ENCODE measurements at places on chromosomes 2 and 18.

GRCh38 chr2:25669520-25669919, 3.9 kb downstream of the DTNB start:
- DNase-seq = no peak

GRCh38 chr2:58686776-58687175, 445.7 kb upstream of the FANCL start:
- DNase-seq = no peak

DNA sequence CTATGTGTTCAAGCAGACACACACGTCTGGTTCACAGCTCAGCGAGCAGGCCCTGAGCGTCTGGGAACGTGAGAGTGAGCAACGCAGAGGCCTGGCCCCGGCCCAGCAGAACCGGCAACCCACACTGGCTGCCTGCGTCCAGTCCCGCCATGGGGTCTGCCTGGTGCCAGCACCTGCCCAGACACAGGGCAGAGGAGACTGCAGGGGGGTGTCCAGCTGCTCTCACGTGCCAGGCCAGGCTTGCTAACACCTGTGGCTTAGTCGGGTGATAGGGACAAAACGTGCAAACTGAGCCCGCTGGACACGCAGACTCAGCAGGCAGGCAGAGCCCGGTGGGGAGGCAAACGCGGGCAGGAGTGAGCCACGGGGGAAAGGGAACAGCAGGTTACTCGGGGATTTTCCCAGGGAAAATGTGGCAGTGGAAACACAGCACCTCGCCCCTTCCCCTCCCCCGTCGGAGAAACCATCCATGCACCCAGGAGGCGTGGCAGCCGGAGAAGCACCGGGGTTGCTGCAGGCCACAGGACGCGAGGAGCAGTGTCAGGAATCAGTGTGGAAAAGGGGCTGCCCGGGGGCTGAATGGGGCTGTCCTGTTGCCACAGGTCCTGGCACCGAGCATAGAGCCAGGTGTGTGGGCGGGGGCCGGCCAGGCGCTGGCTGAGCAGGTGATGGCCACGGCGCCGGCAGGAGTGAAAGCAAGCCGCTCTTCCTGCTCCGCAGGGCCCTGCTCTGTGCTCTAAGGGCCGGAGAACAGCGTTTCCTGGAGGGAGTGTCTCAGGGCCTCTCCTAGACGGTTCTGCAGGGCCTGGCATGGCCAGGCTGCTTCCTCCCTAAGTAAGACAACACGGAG, 154.7 kb downstream of the HDAC4 start:
- no peak for DNase-seq

GRCh38 chr2:119996148-119996547, 16.7 kb upstream of the EPB41L5 start:
- DNase-seq = no peak

GRCh38 chr18:46424898-46425297, 232.1 kb downstream of the LOXHD1 start:
- DNase-seq = no peak

- no peak for DNase-seq
These were observed 409.3 kb downstream of the GALR1 start for GRCh38 chr18:77658751-77659448.

DNA sequence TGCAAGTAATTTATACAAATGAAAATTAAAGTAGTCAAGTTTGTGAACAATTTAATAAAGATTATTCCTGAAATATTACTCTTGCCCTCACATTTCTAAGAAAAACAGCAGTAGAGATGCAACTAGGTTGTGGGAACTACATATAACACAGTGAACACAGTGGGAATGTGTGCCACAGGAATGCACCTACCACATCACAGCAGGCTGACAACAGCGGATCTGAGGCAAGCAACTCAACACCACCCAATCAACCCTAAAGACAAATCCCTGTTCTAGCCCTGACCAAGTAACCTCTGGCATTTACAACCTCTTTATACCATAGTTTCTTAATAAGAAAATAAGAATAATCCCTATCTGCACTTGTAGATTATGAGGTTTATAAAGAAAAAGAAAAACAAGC, 23.4 kb downstream of the MBOAT2 start:
- no peak for DNase-seq

DNA sequence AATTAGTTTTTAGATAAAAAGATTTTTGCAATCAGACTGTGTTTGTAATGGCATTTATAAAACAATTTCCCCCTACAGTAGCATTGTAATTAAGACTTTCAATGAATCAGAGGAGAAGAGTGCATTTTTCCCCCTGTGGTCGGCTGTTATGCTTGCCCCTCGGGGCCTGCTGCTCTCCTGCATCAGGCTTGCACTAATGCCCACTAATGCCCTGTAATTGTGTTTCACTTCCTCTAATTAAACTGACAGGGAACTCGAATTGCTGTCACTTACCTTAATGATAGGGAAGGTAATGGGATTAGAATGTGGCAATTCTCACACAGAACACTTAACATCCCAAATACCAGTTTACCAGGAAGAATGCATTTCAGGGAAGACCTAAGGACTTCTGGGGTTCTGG, 61.2 kb upstream of the LRRTM1 start:
- DNase-seq = no peak

DNA sequence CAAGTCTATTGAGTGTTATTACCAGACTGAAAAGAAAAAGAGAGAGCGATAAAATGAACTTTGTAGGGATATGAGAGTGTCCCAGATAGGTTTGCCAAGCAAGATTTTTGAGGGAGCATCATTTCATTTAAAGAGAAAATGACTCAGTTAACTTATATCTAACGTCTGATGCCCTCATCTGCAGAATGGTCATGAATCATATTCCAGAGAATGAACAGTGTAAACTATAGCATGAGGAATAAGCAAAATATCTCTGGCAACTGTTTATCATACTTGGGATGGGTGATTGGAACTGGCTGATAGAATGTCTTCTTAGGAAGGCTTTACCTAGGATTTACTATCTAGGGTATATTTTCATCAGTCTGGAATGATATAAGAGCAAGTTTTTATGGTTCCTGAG, 289.4 kb downstream of the CMPK2 start:
- DNase-seq = no peak
